ENCODE measurements at places on chromosomes 12 and 14.

GRCh38 chr14:28886940-28887339 is 120.4 kb downstream of the FOXG1 start:
- no peak for DNase-seq

GRCh38 chr12:178829-179109 is 35.2 kb downstream of the SLC6A12 start:
- no peak for DNase-seq

DNA sequence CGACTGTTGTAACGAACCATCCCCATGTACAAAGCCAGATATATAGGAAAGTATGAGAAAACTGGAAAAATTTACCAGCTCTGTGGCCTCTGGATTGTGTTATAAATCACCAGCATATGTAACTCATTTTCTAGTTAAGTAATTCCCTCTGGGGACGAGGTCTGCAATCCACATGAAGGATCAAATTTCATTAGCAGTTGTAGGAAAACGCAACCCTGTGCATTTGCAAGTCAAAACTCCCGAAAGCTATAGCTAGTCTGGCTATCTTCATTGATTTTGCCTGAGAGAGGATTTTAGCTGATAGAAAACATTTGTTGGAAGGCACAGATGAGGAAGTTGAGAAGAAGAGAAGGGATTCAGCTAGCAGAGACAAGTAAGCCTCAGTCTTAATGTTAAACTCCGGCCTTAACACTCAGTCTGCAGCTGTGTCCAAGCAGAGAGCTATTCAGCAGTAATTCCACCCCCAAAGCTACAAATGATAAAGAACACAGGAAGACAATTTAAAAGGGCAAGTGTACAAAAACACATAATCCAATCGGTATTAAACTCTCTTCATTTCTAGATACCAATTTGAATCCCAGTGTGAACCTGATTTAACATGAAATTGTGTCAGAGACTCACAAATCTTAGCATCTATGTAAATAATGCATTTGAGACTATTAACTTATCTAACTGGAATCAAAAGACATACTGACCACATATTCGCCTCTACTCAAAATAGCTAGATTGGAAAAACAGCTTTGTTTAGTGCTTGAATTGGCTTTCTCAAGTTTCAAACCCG is 54.2 kb upstream of the CERS5 start:
- DNase-seq = no peak

- no peak for DNase-seq
Observed at GRCh38 chr12:91695964-91696363, 449.7 kb downstream of the BTG1 start.

DNA sequence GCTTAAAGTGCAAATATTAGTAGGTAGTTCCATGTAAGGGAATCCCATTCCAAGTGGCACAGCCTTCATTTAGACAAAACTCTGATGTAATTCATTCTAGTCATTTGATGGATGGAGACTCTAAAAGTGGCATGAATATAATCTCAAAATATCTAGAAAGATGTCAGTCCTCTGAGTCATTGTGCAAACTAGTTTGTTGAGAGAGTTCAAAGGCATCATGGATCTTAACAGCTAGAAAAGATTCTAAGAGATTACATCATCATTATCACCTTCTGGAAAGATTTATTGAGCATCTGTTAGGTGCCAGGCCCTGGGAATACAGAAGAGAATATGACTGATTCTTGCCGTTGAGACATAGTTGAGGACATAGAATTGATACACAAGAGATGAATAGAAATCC is 30.7 kb downstream of the CRADD start:
- DNase-seq = no peak

DNA sequence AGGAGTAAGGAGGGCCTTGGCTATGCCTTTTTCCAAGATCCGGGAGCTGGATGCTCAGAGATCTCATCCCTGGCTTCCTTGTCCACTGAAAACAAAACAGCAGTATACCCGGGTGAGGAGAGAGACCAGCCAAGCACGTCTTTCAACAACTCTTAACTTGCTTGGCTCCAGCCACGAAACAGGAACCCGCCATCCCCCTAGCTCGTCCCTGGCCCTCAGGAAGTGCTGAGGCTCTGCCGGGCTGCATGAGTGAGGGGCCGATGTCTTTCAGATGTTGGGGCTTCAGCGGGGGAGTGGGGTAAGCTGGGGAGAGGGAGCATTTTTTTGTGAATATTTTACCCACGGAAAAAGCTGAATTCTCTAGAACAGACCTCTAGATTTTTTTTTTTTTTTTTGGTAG is 231.1 kb downstream of the CACNA1C start:
- no peak for DNase-seq

- no peak for DNase-seq
Observed at GRCh38 chr14:26216786-26217185, 381.0 kb downstream of the NOVA1 start.

DNA sequence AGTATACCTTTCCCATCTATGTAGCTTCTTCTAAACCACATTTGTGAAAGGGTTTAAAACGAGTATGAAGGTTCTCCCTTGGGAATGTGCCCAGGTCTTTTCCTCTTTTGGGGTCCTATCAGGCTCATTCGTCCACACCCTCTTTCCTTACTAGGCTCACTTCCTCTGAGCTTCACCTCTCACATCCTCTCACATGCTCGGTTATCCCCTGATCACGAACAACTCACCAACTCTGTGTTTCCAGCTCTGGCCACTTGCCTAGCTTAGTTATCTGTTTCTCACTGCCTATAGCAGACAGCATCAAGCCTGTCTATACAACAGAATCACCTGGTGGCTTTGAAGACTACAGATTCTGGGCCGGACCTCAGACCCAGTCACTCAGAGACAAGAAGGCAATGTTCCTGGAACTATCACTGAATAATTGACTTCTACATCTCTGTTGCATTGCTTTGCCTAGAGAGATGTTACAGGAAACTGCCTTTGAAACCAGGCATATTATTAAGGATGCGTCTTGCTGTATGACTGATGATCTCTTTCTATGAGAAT is 158.2 kb downstream of the FOXN3 start:
- no peak for DNase-seq

DNA sequence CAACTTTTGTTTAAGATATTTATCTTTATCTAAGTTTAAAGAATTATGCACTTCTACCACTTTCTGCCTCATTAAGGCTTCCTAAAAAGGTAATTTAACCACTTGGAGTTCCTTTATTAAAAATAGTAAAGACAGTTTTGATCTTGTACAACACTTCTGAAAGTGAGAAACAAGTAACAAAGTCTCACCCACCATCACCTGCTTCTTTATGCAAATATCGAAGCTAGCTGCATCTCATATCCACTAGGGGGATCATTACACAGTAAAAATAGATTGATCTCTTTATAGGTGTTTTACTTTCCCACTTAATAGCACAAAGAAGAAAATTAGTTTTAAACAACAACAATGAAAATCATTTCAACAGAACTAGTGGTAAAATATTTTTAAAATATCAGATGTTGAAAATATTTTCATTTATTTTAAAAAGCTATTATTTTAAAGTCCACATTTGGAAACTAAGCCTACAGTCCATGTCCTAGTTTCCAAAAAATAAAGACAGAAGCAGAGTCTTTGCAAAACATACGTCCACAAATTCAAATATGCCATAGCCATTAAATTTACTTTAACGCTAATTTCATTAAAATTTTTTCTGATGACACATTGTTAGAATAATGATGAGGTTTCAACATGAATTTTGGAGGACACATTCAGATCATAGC is 160.0 kb upstream of the SOX5 start:
- DNase-seq = no peak

GRCh38 chr12:110937104-110937641 is 16.8 kb upstream of the MYL2 start:
- DNase-seq = peak; percentile 30

DNA sequence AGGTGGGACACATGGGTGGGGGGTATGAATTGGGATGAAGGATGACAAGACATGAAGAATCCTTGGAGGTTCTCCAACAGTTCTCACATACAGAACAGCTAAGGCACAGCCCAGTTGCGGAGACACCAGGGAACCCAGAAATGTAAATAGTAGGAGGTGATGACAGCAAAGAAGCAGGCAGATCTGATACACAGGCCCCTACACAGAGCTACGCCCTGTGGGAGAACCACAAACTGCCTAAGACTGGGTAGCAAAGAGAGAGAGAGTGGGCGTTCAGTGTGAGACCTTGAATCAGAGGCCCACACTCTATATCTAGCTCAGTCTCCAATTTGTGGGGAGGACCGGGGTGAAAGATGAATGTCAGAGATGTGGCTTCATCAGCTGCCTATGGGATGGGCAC is 9.5 kb upstream of the NUMB start:
- DNase-seq = no peak

GRCh38 chr14:50186107-50186506 is 45.3 kb downstream of the SOS2 start:
- DNase-seq = no peak

DNA sequence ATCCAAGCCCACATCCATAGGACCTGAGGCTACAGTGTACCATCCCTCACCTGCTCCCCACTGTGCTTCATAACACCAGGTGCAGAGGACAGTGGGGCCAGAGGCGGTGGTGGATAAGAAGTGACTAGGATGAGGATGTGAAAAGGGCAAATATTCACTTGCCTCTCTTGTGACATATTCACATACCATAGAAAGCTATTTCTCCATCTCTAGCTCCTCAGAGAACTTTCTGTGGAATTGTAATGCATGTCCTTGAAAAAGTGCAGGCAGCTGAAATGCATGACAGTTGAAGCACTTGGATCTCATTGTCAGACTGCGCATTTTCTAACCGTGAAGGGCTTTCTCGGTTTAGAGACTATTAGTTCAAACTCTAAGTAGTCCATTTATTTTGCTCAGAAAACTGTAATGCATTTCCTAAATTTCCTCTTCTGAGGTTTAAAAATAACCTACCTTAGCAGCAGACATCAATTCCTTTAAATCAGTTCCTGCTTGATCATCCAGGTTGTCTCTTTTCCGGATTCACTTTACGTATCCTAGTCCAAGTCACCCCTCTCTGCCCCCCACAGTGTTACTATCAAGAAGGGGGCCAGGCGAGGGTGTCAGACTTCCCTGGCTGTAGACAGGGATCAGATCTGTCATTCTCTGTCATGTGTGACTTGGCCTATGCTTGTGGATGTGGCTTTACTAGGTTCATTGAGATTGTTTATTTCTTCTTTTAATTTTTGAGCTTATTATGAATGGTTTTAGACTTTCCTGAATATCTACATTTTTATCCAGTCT is 984.0 kb upstream of the TMEM132C start:
- DNase-seq = no peak

DNA sequence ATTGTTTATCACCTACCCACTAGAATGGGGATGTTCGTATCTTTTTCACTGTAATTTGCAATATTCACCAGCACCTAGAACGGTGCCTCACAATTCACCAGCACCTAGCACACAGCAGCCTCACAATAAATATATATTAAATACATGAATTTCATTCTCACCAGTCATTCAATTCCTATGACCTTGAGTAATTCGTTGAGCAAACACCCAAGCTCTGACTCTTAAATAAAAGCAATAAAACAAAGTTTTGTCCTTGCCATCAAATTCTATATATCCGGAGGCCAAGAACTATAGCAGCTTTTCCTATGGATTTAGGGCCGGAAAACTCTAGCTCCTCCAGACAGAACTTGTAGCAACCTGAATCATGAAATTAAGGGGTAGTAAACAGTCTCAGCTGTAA is 981 bp downstream of the VTI1B start:
- DNase-seq = no peak

GRCh38 chr14:64541261-64541971 is 875 bp downstream of the HSPA2 start:
- DNase-seq = no peak

GRCh38 chr14:61608245-61609165 is 86.8 kb upstream of the HIF1A start:
- no peak for DNase-seq

DNA sequence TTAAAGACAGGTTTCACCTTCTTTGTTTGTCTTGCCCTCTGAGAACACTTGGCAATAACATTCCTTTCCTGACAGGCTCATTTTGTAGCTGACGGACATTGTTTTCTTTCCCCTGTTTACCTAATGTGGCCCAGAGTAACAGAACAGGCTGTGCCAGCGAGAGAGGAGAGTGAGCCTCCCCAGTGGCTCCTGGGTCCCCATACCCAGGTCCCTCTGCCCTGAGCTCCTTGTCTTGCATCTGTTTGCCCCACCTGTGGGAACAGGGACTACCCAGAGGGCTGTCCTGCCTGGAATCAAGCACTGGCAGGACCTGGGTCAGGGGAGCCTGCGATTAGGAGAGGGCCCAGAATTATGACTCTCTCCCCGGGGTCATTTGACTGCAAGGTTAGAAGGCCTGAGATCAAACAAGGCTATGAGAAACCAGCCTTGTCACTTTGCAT is 222.9 kb downstream of the ZFP36L1 start:
- DNase-seq = no peak

DNA sequence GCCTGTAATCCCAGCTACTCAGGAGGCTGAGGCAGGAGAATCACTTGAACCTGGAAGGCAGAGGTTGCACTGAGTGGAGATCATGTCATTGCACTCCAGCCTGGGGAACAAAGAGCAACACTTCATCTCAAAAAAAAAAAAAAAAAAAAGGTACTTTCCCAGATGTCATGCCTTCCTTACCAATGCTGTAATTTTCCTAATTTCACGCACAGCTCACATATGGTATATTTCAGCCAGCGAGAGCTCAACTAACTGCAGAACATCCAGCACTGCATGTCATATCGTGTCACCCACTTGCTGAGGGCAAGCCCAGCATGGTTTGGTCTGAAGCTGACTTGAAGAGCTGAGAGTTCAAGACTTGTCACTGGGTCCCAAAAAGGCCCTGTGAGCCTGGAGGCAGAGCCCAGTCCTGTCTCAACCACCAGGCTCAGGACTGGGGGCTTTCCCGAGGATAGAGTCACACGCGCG is 29.0 kb downstream of the NFKBIA start:
- DNase-seq = no peak

DNA sequence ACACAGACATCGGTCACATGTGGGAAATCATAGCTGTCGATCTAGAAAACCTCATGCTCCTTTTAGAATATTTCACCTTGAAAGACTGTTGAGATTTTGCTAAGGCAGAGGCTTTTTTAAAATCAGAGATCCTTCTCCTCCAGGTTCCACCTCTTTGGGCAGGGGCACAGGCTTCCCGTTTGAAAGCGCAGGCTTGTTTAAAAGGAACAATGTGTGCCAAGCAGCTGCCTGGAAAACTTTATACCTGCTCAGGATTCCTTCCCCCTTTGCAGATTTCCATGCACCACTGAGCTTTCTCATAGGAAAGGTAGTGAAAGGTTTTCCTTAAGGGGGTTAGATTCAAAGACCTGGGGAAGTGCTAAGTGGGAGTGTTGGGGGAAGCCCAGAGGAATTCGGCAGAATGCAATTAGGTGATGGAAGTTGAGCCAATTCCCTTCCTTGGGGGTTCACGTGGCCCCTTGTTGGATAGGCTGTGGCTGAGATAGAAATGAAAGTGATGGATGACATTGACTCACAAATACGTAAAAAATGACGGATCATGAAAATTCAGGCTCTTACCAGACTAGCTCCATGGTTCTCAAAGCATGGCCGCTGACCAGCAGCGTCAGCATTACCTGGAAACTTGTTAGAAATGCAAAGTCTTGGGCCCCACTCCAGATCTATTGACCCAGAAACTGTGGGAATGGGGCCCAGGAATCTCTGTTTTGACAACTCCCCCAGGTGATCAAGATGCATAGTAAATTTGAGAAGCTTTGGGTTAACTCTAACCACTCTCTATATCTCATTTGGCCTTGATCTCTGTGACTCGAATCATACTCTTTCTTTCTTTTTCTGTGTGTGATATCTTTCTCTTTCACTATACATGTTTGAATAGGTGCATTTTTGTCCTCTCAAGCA is 281.4 kb upstream of the FKBP4 start:
- no peak for DNase-seq

GRCh38 chr12:33770652-33771051 is 251.6 kb upstream of the ALG10 start:
- no peak for DNase-seq

Measured in activated effector memory CD4-positive, alpha-beta T cell treated with Interleukin-2 at 50 U/mL for 16 hours (primary cell).